Activated CD4-positive, alpha-beta T cell treated with anti-CD3 and anti-CD28 coated beads, Interleukin-2, amount 10 ng/mL, durations not matched to agents 7 days and 5 days (primary cell): ENCODE measurements at places on chromosomes 2 and 18. TPM values are rescaled to one million over a fixed set of nuclear protein-coding genes. Genes with fewer than 3 reads are reported as not detected.
A peak's percentile ranks its signal among the peaks of the same experiment; 100 is the strongest.

DNA sequence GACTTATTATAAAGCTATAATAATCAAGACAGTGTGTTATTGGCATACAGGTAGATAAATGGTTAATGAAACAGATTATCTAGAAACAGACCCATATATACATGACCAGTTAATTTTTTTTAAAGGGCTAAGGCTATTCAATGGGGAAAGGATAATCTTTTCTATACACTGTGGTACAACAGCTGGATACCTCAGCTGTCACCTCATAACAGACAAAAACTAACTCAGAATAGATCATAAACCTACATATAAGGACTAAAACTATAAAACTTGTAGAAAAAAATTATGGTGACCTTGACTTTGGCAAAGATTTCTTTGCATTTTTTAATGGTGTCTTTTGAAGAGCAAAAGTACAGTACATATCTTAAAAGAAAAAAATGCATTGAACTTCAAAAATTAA is 30.2 kb downstream of the MAP3K2 start:
- H3K27me3 ChIP-seq, result no peaks in the 10 kb centered on the region
- H3K36me3 ChIP-seq, result peaks cover 10% of the 10 kb centered on the region
- no peak overlapping the region for H3K27ac ChIP-seq
- no peak overlapping the region for H3K4me3 ChIP-seq
- DNase-seq, result no peak

GRCh38 chr2:36530983-36531354 is 67.0 kb downstream of the FEZ2 start:
- peaks cover 3% of the 10 kb centered on the region for H3K4me1 ChIP-seq
- no peaks in the 10 kb centered on the region for H3K27me3 ChIP-seq
- DNase-seq, result no peak
- H3K36me3 ChIP-seq, result no peaks in the 10 kb centered on the region
- H3K4me3 ChIP-seq, result no peak overlapping the region
- H3K27ac ChIP-seq, result no peak overlapping the region

Gene CHRND
- total RNA-seq, result not detected

Gene CRYBA2
- not detected for total RNA-seq

Gene ZNF2
- 4.4 TPM for total RNA-seq

- H3K27ac ChIP-seq, result no peak overlapping the region
- H3K4me1 ChIP-seq, result peaks cover 6% of the 10 kb centered on the region
- H3K36me3 ChIP-seq, result peaks cover 18% of the 10 kb centered on the region
- no peak for DNase-seq
- H3K4me3 ChIP-seq, result no peak overlapping the region
These were observed 107.5 kb downstream of the STK39 start for GRCh38 chr2:168139852-168140251.

GRCh38 chr2:233912691-233913423 is 4.3 kb upstream of the TRPM8 start:
- no peaks in the 10 kb centered on the region for H3K36me3 ChIP-seq
- no peak overlapping the region for H3K4me3 ChIP-seq
- peak; percentile 35 for DNase-seq

- no peaks in the 10 kb centered on the region for H3K4me1 ChIP-seq
- H3K27me3 ChIP-seq, result no peaks in the 10 kb centered on the region
- DNase-seq, result no peak
- no peak overlapping the region for H3K4me3 ChIP-seq
- no peak overlapping the region for H3K27ac ChIP-seq
These were observed 218.8 kb upstream of the APCDD1 start for GRCh38 chr18:10235661-10235952.

- no peak for DNase-seq
- no peaks in the 10 kb centered on the region for H3K36me3 ChIP-seq
- no peak overlapping the region for H3K27ac ChIP-seq
- H3K4me1 ChIP-seq, result no peaks in the 10 kb centered on the region
- no peaks in the 10 kb centered on the region for H3K27me3 ChIP-seq
These were observed 1691.8 kb upstream of the SLC39A10 start for GRCh38 chr2:193965263-193965662.

- no peak for DNase-seq
- H3K4me3 ChIP-seq, result no peak overlapping the region
- no peak overlapping the region for H3K27ac ChIP-seq
- peaks cover 4% of the 10 kb centered on the region for H3K27me3 ChIP-seq
- H3K36me3 ChIP-seq, result no peaks in the 10 kb centered on the region
These were observed 263.2 kb downstream of the LTBP1 start for GRCh38 chr2:33209976-33210375.

Gene ACVR1
- 26.0 TPM for total RNA-seq

DNA sequence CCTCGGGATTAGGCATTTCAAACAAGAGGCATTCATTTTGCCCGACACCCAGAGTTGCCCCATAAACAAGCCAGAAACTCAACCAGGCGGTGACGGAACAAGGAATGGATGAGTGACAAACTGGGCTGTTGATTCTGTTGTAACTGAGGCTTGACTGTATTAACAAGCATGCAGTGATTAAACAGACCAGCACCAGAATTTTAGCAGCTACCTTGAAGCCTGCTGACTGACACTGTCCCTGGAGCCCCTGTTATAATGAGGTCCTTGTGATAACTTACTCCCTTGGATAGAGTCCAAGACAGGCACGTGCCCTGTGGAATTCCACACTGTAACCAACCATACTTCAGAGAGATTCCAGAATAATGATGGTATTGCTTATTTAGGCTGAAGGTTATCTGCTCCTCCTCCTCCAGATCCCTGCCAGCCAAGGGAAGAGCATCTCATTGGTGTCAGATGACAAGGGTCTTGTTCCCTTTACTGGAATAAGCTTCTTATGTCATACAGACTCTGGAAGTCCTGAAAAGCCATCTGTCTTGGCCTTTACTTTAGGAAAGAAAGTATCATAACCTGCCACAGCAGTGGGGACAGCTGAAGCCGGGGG is 97.1 kb upstream of the RMDN2 start:
- H3K27ac ChIP-seq, result no peak overlapping the region
- H3K36me3 ChIP-seq, result no peaks in the 10 kb centered on the region
- DNase-seq, result no peak
- H3K4me3 ChIP-seq, result no peak overlapping the region
- H3K4me1 ChIP-seq, result peaks cover 10% of the 10 kb centered on the region
- H3K27me3 ChIP-seq, result no peaks in the 10 kb centered on the region

DNA sequence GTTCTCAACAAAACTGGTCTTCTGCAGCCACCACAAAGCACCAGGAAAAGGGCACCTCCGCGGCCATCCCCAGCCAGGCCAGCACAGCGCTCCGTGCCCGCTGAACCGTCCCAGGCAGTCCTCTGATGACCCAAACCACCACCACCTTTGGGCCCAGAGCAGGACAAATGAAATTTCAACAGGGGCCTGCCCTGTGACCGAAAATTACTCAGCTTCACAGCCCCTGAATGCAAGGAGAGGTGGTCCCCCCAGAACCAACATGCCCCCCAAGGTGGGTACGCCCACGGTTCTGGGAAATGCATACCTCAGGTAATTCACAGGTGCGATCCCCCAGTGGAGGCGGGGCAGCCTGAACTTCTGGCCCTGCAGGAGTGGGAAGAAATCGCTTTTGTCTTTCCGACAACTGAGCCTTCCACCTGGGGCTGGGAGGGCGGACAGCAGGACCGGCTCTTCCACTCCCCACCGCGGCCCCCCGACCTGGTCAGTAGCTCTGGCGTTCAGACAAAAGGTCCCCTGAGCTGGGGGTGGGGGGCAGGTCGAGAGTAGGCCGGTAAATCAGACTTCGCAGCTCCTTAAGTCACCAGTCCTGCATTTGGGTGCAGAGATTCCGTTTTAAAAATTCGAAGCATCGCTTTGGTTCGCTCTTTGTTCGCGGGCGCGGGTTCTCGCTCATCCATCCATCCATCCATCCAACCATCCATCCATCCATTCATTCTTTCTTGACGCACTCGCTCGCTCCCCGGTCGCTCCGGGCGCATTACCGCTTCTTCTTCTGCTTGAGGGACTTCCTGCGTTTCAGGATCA is 1.4 kb downstream of the ARL4C start:
- no peaks in the 10 kb centered on the region for H3K27me3 ChIP-seq
- H3K4me3 ChIP-seq, result peak overlapping the region; percentile 97
- DNase-seq, result peak; percentile 35
- peak overlapping the region; percentile 98 for H3K27ac ChIP-seq
- H3K4me1 ChIP-seq, result peaks cover 36% of the 10 kb centered on the region

DNA sequence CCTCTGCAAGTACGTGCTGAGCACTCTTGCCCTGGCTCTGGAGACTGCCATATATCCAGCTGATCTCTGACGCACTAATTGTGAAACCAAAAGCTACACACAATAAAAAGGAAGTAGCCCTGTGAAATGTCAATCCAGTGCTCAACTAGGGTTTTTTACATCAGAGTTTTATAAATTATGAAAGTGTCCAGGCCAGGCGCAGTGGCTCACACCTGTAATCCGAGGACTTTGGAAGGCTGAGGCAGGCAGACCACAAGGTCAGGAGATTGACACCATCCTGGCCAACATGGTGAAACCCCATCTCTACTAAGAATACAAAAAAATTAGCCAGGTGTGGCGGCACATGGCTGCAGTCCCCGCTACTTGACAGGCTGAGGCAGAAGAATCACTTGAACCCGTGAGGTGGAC is 24.5 kb upstream of the PEX13 start:
- H3K27ac ChIP-seq, result peak overlapping the region; percentile 78
- H3K4me1 ChIP-seq, result peaks cover 11% of the 10 kb centered on the region
- no peaks in the 10 kb centered on the region for H3K27me3 ChIP-seq
- H3K36me3 ChIP-seq, result peaks cover 30% of the 10 kb centered on the region
- H3K4me3 ChIP-seq, result peak overlapping the region; percentile 3
- DNase-seq, result peak; percentile 16
